HAP-1 (cell line): ENCODE measurements at places on chromosomes 16 and 17.

- DNase-seq: no peak
These were observed 16.1 kb upstream of the EXOC7 start for GRCh38 chr17:76119409-76120371.

DNA sequence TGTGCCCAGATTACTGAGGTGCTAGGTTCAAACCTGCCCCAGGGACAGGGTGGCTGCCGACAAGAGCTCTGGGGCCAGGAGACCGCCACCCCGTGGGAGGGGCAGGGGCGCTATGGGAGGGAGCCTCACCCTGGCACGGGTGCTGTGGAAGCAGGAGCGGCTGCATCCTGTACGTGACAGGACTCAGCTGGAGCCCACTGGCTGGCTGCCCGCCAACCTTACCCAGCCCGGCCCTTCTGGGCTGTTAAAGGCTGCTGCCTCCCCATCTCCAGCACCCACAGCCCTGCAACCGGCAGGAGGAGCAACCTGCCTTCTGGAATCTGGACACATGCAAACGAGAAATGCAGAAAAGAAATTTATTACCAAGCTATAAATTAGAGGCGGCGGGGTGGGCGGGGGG, 11.2 kb downstream of the PAM16 start:
- DNase-seq: no peak

- no peak for DNase-seq
These were observed 109.4 kb upstream of the PLCG2 start for GRCh38 chr16:81669473-81670350.

DNA sequence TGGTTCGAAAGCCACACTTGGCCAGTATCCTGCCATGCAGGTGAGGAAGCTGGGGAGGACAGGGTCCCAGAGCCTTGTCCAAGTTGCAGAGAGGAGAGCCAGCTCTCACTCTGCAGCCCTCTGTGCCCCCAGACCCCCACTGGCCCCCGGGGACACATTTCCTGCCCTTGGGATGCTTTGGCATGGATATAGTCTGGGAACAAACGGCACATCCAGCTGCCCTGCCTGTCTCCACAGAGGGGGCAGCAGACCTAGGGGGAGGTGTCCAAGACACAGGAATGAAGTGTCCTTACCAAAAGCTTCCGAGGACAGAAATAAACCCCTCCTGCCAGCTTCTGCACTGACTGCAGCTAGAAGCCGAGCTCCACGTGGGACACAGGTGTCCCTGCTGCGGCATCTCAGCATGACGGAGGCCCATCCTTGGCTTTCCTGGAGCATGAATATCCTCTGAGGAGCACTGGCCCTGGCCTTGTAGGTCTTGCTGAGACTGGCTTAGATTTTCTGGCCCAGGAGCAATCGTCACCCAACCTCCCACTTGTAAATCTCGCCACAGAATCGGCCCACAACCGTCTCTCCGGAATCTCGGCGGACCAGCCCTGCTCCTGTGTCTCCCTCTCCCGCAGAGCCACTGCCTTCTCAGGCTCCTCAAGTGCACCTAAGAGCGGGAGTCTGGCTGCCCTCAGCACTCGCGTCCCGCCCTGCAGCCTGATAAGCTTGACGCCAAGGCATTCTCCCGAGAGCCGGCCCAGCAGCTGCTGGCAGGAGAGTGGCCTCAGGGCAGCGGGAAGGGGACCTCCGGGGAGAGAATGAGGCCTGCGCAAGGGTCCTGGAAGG, 1.1 kb upstream of the CAPN15 start:
- DNase-seq: peak; percentile 33

DNA sequence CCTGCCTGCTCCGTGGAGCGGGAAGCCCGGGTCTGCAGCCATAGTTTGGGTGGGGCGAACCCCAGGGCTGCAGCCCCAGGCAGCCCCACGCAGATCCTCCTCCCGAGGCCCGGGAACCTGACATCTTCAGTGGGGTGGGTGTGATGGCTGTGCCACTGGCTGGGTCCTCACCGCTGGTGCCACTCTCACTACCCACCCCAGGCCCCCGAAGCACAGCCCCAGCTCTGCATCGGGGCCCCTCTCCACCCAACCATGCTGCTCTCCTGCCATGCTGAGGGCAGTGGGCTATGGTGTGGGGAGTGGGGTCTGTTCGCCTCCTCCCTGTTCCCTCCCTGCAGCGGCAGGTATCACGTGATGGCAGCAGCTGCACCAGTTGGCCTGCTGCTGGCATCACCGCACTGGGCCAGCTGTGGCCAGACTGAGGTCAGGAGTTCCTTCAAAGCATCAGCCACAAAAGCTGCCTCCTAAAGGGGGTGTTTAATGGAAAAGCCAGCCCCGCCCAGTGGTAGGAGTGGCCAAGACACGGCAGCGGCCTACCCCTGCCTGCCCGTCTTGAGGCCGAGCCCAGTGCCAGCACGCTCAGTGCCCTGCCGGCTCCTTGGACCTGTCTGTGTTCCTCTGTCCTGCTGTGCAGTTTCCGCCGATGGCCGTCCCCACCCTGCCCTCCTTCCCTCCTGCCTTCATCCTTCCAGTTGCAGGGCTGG, 10.8 kb downstream of the KCTD5 start:
- DNase-seq: no peak

DNA sequence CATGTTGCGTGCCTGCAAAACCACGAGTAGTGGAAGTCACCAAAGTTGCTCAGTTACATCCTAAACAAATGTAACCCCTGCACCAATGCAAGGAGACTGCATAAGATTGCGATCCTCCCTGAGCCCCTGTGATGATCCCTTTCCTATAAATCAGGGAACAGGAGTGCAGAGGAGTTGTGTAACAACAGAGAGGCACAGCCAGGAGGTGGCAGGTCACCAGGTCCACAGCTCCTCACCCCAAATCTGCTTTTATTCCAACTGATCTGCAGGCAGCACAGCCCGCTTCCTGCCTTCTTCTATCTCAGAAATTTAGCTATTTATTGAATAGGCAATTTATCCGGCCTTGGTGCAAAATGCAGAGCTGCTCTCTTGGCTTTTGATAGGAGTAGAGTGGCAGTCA, 36.0 kb upstream of the MRTFB start:
- DNase-seq: no peak

DNA sequence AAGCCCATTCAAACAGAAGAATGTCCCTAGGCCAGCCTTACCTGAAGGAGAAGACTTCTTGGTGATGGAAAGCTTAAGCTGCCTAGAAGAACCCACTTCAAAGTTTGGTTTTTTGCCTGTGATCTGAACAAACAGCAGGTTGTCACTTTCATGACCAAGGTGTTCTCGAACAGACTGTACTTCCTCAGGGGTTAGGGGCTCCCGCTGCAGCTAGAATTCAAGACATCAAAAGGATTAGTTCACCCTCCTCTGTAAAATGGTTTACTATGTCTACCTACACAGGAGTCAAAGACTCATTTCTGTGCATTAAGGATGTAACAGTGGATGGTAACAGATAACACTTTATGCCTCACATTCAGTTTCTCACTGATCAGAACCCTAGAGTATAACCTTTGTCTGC, 13.2 kb downstream of the CIAPIN1 start:
- no peak for DNase-seq

DNA sequence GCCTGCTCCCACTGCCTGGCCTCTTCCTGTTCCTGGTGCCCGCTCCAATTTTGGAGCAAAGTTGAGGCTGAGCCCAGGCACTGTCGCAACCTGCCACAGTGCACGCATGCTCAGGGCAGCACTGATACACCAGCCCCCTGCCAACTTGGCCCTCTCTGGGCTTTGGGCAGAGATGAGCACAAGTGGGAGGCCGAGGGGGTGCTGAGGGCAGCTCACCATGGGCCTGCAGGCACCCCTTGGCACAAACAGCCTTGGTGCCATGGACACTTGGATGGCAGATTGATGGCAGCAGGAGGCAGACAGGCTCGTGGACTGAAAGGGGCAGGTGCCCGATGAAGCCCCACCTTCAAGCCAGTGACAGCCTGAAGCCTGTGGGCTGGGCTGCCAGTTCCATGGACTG, 42.9 kb downstream of the PIGL start:
- DNase-seq: no peak

GRCh38 chr17:60305141-60305540, 86.8 kb downstream of the USP32 start:
- DNase-seq: no peak

GRCh38 chr16:12168074-12169000, 191.8 kb downstream of the SNX29 start:
- DNase-seq: no peak

- DNase-seq: no peak
These were observed 270.8 kb upstream of the CDH5 start for GRCh38 chr16:66095676-66096075.

GRCh38 chr17:73521376-73521775, 122.9 kb downstream of the SDK2 start:
- DNase-seq: no peak

GRCh38 chr16:49674351-49674851, 181.5 kb downstream of the ZNF423 start:
- no peak for DNase-seq

DNA sequence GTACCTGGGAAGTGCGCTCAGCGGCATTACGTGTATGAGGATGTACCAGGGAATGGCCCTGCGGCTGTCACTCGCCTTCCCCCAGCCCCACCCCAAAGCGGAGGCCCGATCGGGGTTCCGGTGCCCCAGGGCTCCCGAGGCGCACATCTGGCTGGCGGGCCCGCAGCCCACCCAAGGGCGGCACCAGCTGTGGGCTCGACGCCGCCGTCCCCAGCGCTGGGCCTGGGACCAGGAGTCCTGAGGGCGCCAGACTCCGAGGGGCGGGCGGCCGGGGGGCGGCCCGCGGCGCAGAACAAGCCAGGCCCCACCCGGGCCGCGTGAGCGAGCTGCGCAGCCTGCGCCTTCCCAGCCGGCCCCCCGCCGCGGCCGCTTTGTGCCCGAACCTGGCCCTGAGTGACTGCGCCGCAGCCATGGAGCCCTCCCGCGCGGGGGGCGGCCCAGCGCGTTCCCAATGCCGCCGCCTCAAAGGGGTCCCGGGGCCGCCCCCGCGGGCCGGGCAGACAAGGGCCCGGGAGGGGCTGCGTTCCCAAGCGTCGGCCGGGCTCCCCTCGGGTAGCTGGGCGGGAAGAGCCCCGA, 17.4 kb downstream of the ZNF423 start:
- no peak for DNase-seq

DNA sequence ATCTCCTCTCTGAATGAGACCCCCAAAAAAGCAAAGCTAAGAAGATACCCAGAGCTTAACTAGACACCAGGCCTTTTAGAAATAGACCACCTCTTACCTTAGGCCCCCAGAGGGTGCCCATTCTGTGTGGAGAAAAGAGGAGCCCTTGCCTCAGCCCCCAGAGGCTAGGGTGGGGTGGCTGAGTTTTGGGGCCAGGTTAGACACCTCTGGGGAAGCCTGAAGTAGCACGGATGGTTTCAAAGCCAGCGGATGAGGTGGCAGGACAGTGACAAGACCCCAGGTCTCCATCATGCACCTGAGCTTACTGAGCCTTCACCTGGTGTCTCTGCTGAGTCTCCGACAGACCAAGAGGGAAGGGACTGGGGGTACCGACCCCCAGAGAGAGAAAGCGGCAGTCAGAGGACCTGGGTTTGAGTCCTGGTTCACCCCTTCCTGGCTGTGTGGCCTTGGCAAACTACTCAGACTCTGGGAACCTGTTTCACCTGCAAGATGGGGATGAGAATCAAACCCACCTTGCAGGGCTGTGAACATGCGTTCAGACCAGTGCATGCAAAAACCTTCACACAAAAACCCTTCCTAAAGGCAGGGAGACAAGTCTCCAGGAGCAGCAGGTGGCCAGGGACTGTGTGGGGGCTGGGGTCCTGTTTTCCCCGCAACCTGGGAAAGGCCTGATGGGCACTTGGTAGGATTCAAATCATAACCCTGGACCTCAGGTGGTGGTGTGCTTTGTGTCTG, 7.7 kb downstream of the SCGB1C2 start:
- DNase-seq: peak; percentile 3

- DNase-seq: no peak
These were observed 26.3 kb upstream of the CLEC18B start for GRCh38 chr16:74447578-74447977.

GRCh38 chr16:75074920-75075687, 41.5 kb downstream of the LDHD start:
- DNase-seq: no peak

DNA sequence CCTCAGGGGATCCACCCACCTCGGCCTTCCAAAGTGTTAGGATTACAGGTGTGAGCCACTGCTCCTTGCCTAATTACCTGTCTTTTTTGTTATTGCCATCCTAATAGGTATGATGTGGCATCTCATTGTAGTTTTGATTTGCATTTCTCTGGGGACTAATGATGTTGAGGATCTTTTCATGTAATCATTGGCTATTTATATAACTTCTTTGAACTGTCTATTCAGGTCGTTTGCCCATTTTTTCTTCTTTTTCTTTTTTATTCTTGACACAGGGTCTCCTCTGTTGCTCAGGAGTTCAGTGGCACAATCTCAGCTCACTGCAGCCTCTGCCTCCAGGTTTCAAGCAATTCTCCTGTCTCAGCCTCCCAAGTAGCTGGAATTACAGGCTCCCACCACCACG, 1.3 kb upstream of the TGFB1I1 start:
- no peak for DNase-seq

DNA sequence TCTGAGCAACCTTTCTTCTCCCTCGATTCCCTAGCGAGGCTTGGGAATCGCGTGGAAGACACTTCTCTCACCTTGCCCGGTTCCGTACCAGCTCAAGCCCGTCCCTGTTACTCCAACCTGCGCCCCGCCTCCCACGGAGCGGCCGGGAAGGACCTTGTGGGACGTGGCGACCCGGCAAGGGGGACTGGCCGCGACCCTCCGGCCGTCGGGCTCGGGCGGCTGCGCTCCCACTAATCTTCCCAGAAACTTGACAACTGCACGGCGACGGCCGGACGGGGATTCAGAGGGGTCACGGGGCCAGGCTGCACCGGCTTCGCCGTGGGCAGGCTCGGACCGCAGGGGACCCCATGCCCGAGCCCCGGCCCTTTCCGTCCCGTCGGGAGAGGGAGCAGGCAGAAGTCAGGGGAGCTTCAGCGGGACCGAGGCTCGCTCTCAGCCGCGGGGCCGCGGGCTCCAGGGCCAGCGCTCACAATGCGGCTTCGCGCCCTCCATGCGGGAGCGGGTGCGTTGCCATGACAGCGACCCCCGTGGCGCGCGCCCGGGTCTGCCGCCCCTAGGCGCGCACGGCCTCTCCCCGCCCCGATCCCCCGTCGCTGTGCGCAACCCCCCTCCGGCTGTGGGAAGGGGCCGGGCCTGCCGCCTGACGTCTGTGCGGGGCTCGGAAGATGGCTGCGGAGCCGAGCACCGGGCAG, at the start of gene SGSM2:
SGSM2 (plus strand) TSS at position 650 of the 692 bp plus-strand sequence. CDS start 188 bp downstream, outside the sequence.
- DNase-seq: peak; percentile 57

DNA sequence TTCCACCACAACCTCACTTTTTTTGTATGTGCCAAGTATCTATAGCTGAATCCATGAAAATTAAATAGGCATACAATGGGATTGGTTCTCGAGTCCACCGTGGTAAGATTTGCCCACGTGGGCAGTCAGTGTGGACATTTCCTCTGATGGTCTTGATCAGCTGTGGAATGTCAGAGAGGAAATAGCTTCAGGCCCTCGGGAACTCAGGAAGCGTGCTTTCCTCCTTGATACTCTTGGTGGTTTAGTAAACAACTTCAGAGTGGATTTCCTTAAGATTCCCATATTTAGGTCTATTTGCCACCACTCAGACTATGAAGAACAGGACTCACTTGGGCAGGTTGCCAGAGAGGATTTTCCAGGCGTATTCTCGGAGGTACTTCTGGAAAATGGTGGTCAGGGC, 152.5 kb downstream of the VPS53 start:
- DNase-seq: no peak

GRCh38 chr17:31820691-31821435, 38.2 kb downstream of the COPRS start:
- no peak for DNase-seq
